ENCODE measurements at places on chromosomes 6 and 20. TPM values are rescaled to one million over a fixed set of nuclear protein-coding genes. Genes with fewer than 3 reads are reported as not detected.
A peak's percentile ranks its signal among the peaks of the same experiment; 100 is the strongest.

GRCh38 chr6:15299430-15300131 is 53.7 kb downstream of the JARID2 start:
- DNase-seq = no peak
- H3K4me3 ChIP-seq = no peak overlapping the region
- no peaks in the 10 kb centered on the region for H3K27me3 ChIP-seq
- H3K4me1 ChIP-seq = peaks cover 35% of the 10 kb centered on the region

The SLC26A8 gene
- total RNA-seq = not detected

The ZSCAN23 gene
- total RNA-seq = not detected

GRCh38 chr6:9140951-9141460 is 705.7 kb upstream of the SLC35B3 start:
- no peak for DNase-seq
- no peaks in the 10 kb centered on the region for H3K36me3 ChIP-seq
- peak overlapping the region; percentile 58 for H3K27ac ChIP-seq
- no peak overlapping the region for H3K4me3 ChIP-seq
- H3K27me3 ChIP-seq = no peaks in the 10 kb centered on the region
- peaks cover 29% of the 10 kb centered on the region for H3K4me1 ChIP-seq

- H3K4me3 ChIP-seq = no peak overlapping the region
- H3K27ac ChIP-seq = no peak overlapping the region
- no peaks in the 10 kb centered on the region for H3K36me3 ChIP-seq
- H3K27me3 ChIP-seq = no peaks in the 10 kb centered on the region
- DNase-seq = no peak
Observed at GRCh38 chr20:60349418-60349817, 391.2 kb downstream of the CDH26 start.

DNA sequence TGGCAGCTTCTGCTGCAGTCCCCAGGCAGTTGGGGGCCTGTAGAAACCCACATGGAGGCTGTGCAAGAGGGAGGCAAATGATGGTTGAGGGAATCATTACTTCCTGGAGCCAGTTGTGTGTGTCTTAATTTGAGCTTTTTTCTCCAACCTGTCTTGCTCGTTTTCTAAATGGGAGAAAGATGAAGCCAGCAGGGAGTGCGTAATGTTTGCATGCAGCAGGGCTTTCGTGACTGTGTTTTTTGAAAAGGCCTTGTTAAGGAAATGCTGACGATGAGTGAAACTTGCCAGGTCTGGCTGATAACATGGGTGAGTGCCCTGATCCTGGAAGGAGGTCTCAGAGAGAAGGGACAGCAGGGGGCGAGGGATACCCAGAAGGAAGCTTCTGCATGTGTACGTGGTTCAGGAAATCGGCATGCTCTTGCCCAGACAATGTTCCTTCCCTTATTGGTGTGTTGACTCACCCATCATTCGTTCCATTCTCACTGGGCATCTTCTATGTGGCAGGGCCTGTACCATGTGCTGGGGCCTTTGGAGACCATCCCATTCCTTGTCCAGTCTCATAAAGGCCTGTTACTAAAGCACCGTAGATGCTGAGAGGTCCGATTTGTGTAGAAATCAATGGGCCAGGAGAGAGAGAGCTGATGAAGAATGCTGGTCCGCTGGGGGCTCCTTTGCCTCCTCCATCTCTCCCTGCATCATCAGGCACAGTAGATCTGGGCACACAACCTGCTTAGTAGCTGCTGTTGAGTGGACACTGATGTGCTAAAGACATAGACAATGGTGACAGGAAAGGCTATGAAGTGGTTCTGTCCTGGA is 27.4 kb downstream of the GLP1R start:
- no peak overlapping the region for H3K27ac ChIP-seq
- no peak overlapping the region for H3K4me3 ChIP-seq
- H3K36me3 ChIP-seq = no peaks in the 10 kb centered on the region

The REM1 gene
- total RNA-seq = 0.57 TPM

GRCh38 chr6:415087-415486 is 23.5 kb downstream of the IRF4 start:
- no peaks in the 10 kb centered on the region for H3K4me1 ChIP-seq
- no peaks in the 10 kb centered on the region for H3K36me3 ChIP-seq
- no peak for DNase-seq

The CGA gene
- total RNA-seq = 5.7 TPM

GRCh38 chr6:150224820-150225219 is 82.0 kb downstream of the PPP1R14C start:
- no peak overlapping the region for H3K27ac ChIP-seq
- H3K4me3 ChIP-seq = no peak overlapping the region
- DNase-seq = no peak
- H3K27me3 ChIP-seq = no peaks in the 10 kb centered on the region

The RTEL1 gene
- 6.9 TPM for total RNA-seq

DNA sequence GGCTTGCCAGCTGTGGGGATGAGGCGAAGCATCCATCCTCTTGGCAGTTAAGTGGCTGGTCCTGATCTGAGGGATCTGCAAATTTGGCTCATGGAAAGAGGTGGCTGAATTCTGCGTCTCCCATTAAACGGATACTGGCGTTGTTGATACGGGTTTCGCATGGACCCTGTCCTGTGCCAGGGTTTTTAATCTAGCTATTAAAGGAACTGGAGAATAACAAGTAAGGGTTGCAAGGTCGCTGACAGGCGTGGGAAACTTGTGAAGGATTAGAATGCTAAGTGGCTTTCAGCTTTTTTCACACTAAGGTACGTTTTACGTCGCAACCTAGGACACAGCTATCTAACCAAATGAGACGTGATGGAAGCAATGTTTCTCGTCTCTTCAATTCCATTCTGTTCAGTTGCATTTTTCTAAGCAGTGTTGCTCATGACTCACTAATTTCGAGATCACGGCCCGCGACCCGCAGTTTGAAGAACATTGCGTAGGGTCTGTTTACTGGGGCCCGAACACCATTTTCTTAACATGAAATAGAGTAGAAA is 852 bp downstream of the GMNN start:
- DNase-seq = no peak
- peaks cover 22% of the 10 kb centered on the region for H3K4me1 ChIP-seq
- H3K4me3 ChIP-seq = peak overlapping the region; percentile 91
- peak overlapping the region; percentile 91 for H3K27ac ChIP-seq
- no peaks in the 10 kb centered on the region for H3K27me3 ChIP-seq
- no peaks in the 10 kb centered on the region for H3K36me3 ChIP-seq

DNA sequence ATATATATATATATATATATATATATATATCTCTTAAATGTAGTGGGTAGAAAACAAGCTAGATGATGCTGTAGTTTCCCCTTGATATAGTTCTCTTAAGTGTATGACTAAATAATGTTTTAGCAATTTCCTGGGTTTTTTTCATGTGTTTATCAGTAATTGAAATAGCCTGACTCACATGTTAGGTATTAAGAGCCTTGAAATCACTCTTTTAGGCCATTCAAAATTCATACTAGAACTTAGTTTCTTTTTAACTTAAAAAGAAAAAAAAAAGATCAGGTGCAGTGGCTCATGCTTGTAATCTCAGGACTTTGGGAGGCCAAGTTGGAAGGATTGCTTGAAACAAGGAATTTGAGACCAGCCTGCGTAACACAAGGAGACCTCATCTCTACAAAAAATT is 44.1 kb downstream of the NKX2-4 start:
- no peak overlapping the region for H3K27ac ChIP-seq
- H3K36me3 ChIP-seq = peaks cover 56% of the 10 kb centered on the region
- no peaks in the 10 kb centered on the region for H3K4me1 ChIP-seq
- DNase-seq = no peak

The TSBP1 gene
- total RNA-seq = not detected

- H3K27ac ChIP-seq = peak overlapping the region; percentile 80
- H3K36me3 ChIP-seq = no peaks in the 10 kb centered on the region
- H3K4me1 ChIP-seq = peaks cover 43% of the 10 kb centered on the region
Observed at GRCh38 chr20:50345712-50346373, 155.2 kb downstream of the CEBPB start.

The MUC21 gene
- not detected for total RNA-seq

The MYLK2 gene
- not detected for total RNA-seq

GRCh38 chr20:41344477-41344876 is 3.9 kb downstream of the LPIN3 start:
- no peak overlapping the region for H3K4me3 ChIP-seq
- peaks cover 33% of the 10 kb centered on the region for H3K36me3 ChIP-seq
- peak overlapping the region; percentile 65 for H3K27ac ChIP-seq
- no peak for DNase-seq
- peaks cover 46% of the 10 kb centered on the region for H3K4me1 ChIP-seq
- H3K27me3 ChIP-seq = no peaks in the 10 kb centered on the region

- H3K27ac ChIP-seq = no peak overlapping the region
- H3K4me3 ChIP-seq = no peak overlapping the region
- H3K27me3 ChIP-seq = no peaks in the 10 kb centered on the region
- DNase-seq = no peak
- H3K36me3 ChIP-seq = no peaks in the 10 kb centered on the region
Observed at GRCh38 chr20:22802296-22802695, 217.9 kb upstream of the FOXA2 start.

- no peak for DNase-seq
- H3K4me1 ChIP-seq = peaks cover 22% of the 10 kb centered on the region
- H3K27me3 ChIP-seq = no peaks in the 10 kb centered on the region
- no peak overlapping the region for H3K4me3 ChIP-seq
- H3K36me3 ChIP-seq = peaks cover 24% of the 10 kb centered on the region
- H3K27ac ChIP-seq = no peak overlapping the region
Observed at GRCh38 chr6:108661430-108661829, 100.7 kb downstream of the FOXO3 start.

GRCh38 chr20:17635332-17636244 is 46.5 kb downstream of the RRBP1 start:
- no peaks in the 10 kb centered on the region for H3K27me3 ChIP-seq
- H3K4me3 ChIP-seq = no peak overlapping the region

DNA sequence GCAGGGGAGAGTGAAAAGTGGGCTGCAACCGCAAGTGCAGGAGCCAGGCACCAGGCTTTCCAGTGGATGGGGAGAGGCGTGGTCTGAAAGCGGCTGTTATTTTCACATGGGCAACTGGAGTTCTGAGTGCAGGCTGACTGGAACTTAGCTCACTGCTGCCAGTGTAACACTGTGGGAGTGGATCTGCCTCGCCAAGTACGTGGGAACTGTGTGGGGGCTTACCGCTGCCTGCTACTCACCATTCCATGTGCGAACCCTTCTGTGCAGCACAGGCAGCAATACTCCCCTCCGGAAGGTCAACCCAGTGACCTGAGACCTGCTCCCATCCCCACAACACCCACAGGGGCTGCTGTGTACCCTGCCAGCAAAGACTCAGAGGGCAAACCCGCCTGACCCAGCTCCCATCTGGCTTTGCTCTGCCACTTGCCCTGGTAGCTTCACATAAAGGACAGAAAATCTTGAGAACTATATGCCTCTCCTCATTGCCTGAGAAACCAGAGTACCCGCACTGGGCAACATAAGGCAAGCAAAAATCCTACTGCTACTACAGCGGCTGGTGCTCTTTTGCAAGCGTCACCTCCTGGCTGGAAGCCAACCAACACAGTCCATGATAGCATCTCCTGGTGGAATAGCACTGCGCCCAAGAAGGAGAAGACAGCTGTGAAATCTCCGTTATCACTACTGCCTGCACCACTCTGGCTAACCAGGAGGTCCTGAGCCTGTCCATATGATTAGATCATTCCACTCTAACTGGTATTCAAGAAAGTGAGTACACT is 54.4 kb upstream of the SIRPG start:
- no peak overlapping the region for H3K27ac ChIP-seq
- DNase-seq = no peak
- H3K36me3 ChIP-seq = no peaks in the 10 kb centered on the region
- peaks cover 17% of the 10 kb centered on the region for H3K27me3 ChIP-seq

- peak overlapping the region; percentile 63 for H3K27ac ChIP-seq
- H3K4me1 ChIP-seq = peaks cover 9% of the 10 kb centered on the region
- H3K27me3 ChIP-seq = no peaks in the 10 kb centered on the region
- no peak for DNase-seq
- no peaks in the 10 kb centered on the region for H3K36me3 ChIP-seq
Observed at GRCh38 chr6:131937703-131938631, 13.2 kb downstream of the CCN2 start.

The NKX2-4 gene
- total RNA-seq = not detected

The FAM209B gene
- total RNA-seq = not detected

The MATN4 gene
- total RNA-seq = 0.25 TPM

DNA sequence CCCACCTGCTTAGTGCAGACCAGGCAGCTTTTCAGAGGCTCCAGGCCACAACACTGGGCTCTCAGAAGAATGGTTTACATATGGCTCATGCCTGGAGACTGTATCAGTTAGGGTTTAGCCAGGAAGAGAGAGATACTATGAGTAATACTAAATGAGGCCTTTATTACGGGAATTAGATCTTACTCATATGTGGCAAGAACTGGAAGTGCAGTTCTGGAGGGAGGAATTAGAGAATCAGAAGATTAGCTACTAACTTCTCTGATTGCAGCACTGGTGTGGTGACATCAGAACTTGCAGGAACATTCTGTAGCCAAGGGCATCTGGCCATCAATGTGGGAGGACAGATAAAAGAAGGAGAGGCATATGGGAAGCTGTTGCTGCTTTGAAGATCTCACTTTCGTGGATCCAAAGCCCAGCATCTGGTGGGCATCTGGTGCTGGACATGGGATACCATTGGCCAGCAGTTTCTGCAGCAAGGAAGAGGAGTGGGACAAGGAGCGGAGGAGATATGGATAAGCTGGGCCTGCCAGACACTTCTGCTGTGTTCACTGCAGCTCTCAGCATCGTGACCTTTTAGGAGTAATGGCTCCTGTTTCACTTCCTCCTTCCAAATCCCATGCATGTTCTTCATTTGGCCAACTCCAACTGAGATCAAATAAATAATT is 248.5 kb downstream of the BTBD3 start:
- no peak for DNase-seq
- H3K27me3 ChIP-seq = no peaks in the 10 kb centered on the region
- no peaks in the 10 kb centered on the region for H3K36me3 ChIP-seq
- no peaks in the 10 kb centered on the region for H3K4me1 ChIP-seq

DNA sequence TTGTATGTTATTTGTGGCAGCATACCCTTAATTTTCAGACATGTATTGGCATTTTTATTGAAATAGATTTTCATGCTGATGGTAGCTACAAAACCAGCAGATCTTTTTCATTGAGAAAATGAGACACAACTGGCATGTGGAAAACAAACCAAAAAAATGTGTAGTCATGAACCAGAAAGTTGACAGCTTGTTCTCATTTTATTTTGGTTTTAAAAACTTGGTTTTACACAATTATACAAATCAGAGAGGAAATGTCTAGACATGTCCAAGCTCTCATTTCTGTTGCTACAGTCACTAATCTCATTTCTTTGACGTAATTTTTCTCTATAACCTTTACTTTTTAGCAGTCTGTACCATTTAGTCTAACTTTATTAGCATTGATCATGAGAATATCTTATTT is 85.4 kb downstream of the GRIK2 start:
- no peaks in the 10 kb centered on the region for H3K4me1 ChIP-seq
- no peak overlapping the region for H3K4me3 ChIP-seq
- no peak for DNase-seq
- H3K36me3 ChIP-seq = no peaks in the 10 kb centered on the region

The SNRNP48 gene
- 10.8 TPM for total RNA-seq

- H3K36me3 ChIP-seq = no peaks in the 10 kb centered on the region
- DNase-seq = peak; percentile 69
- H3K27ac ChIP-seq = peak overlapping the region; percentile 57
- peaks cover 3% of the 10 kb centered on the region for H3K27me3 ChIP-seq
- peak overlapping the region; percentile 35 for H3K4me3 ChIP-seq
- peaks cover 23% of the 10 kb centered on the region for H3K4me1 ChIP-seq
Observed at GRCh38 chr6:4281341-4282293, 146.2 kb upstream of the ECI2 start.

- no peak for DNase-seq
- no peaks in the 10 kb centered on the region for H3K27me3 ChIP-seq
- peaks cover 9% of the 10 kb centered on the region for H3K4me1 ChIP-seq
- no peaks in the 10 kb centered on the region for H3K36me3 ChIP-seq
Observed at GRCh38 chr6:148203970-148204369, 138.7 kb upstream of the SASH1 start.

The C6orf52 gene
- total RNA-seq = not detected

- no peaks in the 10 kb centered on the region for H3K27me3 ChIP-seq
- no peaks in the 10 kb centered on the region for H3K36me3 ChIP-seq
- no peak for DNase-seq
Observed at GRCh38 chr6:11730641-11731040, 48.0 kb downstream of the ADTRP start.

All from suprapubic skin (tissue), 4 donors.